ENCODE measurements at places on chromosomes 16 and 17. TPM values are rescaled to one million over a fixed set of nuclear protein-coding genes. Genes with fewer than 3 reads are reported as not detected.

TEX14 gene
- total RNA-seq, result under 0.01 TPM

PRDM7 gene
- total RNA-seq, result not detected

TMC7 gene
- 0.32 TPM for total RNA-seq

BOLA2B gene
- total RNA-seq, result 46.6 TPM

SLC13A2 gene
- not detected for total RNA-seq

P2RX1 gene
- 1.3 TPM for total RNA-seq

FAM20A gene
- total RNA-seq, result 2.2 TPM

DLX4 gene
- total RNA-seq, result not detected

ADAD2 gene
- not detected for total RNA-seq
